ENCODE measurements at places on chromosomes 2 and 18. TPM values are rescaled to one million over a fixed set of nuclear protein-coding genes. Genes with fewer than 3 reads are reported as not detected.

TEX44 gene
- total RNA-seq = 0.54 TPM

DNA sequence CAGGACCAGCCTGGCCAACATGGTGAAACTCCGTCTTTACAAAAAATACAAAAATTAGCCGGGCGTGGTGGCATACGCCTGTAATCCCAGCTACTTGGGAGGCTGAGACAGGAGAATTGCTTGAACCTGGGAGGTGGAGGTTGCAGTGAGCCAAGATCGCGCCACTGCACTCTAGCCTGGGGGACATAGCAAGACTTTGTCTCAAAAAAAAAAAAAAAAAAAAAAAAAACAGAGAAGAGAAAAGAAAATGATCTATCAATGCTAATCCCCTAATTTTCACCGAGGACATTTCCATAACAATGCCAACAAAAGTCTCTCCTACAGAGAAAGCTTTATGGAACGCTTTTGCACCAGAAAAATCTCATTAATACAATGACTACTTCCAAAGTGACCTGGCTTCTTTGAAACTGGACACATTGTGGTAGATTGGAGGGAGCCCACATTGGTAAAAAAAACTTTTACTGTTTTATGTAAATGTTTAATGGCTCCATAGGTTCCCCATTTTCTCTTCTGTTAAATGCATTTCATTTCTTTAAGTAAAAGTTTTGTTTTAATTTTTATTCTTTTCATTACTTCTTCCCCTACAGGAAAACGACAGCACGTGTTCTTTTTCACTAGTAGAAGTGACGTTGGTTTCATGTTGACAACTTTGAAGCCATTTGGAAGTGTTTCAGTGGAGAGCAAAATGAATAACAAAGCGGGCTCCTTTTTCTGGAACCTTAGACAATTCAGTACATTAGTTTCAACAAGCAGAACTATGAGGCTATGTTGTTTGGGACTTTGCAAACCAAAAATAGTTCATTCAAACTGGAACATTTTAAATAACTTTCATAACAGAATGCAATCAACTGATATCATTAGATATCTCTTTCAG, 888 bp downstream of the FASTKD2 start:
- H3K36me3 ChIP-seq = peaks cover 7% of the 10 kb centered on the region
- DNase-seq = no peak
- H3K4me1 ChIP-seq = peaks cover 10% of the 10 kb centered on the region
- no peaks in the 10 kb centered on the region for H3K27me3 ChIP-seq
- peak overlapping the region; percentile 89 for H3K27ac ChIP-seq

- no peak overlapping the region for H3K4me3 ChIP-seq
- H3K27ac ChIP-seq = peak overlapping the region; percentile 3
- H3K4me1 ChIP-seq = peaks cover 12% of the 10 kb centered on the region
Measured at GRCh38 chr2:240985881-240986786, 12.3 kb upstream of the SNED1 start.

- H3K27ac ChIP-seq = no peak overlapping the region
- H3K27me3 ChIP-seq = no peaks in the 10 kb centered on the region
- no peaks in the 10 kb centered on the region for H3K4me1 ChIP-seq
- no peak for DNase-seq
Measured at GRCh38 chr2:107263628-107264027, 377.7 kb upstream of the ST6GAL2 start.

DNA sequence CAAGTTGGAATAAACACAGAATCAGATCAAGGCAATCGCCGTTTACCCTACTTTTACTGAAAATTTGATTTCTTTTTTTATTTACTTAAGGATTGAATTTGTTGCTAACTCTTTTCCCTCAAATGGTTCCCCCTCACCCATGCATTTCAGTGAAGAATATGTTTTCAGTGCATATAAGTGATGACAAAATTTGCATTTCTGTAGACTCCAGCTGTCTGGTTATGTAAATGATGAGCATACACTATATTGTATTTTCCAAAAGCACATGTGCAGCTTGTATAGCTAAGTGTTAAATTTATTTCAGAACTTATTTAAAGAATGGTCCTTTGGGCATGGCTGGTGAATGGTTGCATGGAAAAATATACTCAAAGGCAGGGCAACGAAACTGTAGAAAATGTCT, 437.7 kb downstream of the PTPRM start:
- DNase-seq = no peak
- H3K27ac ChIP-seq = peak overlapping the region; percentile 89
- no peaks in the 10 kb centered on the region for H3K27me3 ChIP-seq
- H3K36me3 ChIP-seq = no peaks in the 10 kb centered on the region

DNA sequence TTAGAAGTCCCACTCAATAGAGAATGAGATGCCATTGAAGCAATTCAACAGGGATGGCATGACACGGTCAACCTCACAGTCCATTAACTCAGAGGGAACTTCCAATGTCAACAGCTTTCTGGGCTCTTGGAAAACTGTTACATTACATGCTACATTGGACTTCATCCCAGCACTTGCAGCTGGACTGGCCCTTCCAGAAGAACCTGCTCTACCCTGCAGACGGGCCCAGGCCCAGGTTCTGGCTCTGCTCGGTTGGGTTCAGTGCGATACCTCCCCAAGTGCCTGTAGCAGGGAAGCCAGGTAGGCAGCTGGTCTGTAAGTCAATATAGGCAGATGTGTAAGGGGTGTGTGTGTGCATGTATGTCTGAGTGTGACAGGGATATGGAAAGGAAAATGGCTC, 12.9 kb downstream of the LAMA1 start:
- H3K36me3 ChIP-seq = no peaks in the 10 kb centered on the region
- H3K4me1 ChIP-seq = peaks cover 28% of the 10 kb centered on the region
- DNase-seq = peak; percentile 88
- H3K27ac ChIP-seq = peak overlapping the region; percentile 80
- H3K27me3 ChIP-seq = no peaks in the 10 kb centered on the region
- no peak overlapping the region for H3K4me3 ChIP-seq

GRCh38 chr2:230949966-230950873, 25.2 kb upstream of the GPR55 start:
- no peaks in the 10 kb centered on the region for H3K27me3 ChIP-seq
- no peaks in the 10 kb centered on the region for H3K36me3 ChIP-seq
- no peak for DNase-seq
- no peak overlapping the region for H3K27ac ChIP-seq

Data from thyroid gland (tissue), 4 donors.